ENCODE measurements at places on chromosomes 12 and 14.

DNA sequence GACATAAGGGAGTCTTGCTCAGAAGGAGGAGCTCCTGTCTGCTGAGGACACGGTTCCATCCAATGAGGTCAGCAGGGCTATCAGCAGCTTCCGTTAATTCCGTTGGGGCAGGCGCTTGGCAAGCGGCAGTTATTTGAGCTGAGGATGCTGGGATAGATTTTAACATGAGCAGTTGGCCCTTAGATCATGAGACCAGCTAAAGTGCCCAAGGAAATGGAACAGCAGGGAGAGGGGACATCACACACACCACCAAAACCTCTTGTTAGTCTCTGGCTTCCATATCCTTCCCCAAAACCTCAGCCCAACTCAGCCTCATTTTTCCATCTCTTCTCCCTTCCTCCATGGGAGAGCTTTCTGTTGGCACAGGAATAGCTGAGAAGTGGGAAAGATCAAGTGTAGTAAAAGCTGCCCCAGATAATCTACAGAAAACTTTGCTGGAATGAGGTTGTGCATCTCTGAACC is 138.7 kb upstream of the PZP start:
- no peak for DNase-seq

GRCh38 chr14:70268760-70269159 is 80.0 kb upstream of the SLC8A3 start:
- no peak for DNase-seq

- no peak for DNase-seq
Observed at GRCh38 chr12:124613151-124613585, 45.8 kb upstream of the NCOR2 start.

GRCh38 chr12:123741937-123742572 is 20.0 kb upstream of the DNAH10 start:
- DNase-seq: no peak

- no peak for DNase-seq
Observed at GRCh38 chr14:92135269-92135668, 13.5 kb downstream of the CPSF2 start.

DNA sequence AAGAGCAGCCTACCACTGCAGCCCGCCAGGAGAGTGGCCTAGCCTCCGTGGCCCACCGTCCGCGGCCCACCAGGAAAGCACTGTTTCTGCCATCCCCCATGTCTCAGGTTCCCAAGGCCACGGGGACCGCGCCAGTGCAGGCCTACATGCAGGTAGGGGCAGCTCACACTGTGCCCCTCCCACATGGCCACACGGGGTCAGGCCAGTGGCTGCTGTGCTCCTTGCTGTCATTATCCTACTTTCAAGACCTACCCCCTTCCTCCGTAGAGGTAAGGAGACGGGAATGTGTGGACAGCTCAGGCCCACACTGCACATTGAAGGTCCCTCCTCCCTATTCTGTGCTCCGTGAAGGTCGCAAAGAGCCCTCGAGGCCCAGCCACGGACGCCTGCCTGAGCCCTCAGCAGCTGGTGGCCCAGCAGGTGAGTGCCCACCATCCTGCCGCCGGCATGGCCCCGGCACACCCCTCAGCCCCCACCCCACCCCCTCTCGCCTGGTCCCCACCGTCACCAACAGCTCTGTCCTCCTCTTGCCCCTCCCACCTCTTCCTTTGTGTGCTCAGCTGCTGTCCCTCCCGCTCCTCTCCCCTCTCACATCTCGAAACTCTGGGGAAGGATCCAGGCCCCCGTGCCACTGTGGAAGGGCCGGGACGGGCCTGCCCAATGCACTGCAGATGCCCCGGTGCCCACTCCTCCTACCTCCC is 10.0 kb downstream of the DDX51 start:
- no peak for DNase-seq

DNA sequence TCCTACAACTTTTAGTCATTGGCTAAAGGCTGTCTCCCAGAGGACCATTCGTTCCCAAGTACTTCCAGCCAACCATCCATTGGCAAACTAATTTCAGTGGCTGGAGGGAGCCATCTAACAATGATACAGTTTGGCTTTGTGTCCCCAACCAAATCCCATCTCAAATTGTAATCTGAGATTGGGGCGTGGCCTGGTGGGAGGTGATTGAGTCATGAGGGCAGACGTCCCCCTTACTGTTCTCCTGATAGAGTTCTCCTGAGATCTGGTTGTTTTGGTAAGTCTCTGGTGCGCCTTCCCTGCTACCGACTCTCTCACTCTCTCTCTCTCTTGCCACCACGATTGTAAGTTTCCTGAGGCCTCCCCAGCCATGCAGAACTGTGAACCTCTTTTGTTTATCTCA is 99.7 kb upstream of the FUT8 start:
- no peak for DNase-seq

- peak; percentile 15 for DNase-seq
Observed at GRCh38 chr12:99111600-99111999, 466.5 kb downstream of the APAF1 start.

GRCh38 chr14:69972755-69973154 is 93.5 kb downstream of the SMOC1 start:
- no peak for DNase-seq

GRCh38 chr12:49585477-49586459 is 17.8 kb upstream of the MCRS1 start:
- no peak for DNase-seq

- no peak for DNase-seq
Observed at GRCh38 chr14:83085725-83086124, 1552.1 kb upstream of the SEL1L start.

DNA sequence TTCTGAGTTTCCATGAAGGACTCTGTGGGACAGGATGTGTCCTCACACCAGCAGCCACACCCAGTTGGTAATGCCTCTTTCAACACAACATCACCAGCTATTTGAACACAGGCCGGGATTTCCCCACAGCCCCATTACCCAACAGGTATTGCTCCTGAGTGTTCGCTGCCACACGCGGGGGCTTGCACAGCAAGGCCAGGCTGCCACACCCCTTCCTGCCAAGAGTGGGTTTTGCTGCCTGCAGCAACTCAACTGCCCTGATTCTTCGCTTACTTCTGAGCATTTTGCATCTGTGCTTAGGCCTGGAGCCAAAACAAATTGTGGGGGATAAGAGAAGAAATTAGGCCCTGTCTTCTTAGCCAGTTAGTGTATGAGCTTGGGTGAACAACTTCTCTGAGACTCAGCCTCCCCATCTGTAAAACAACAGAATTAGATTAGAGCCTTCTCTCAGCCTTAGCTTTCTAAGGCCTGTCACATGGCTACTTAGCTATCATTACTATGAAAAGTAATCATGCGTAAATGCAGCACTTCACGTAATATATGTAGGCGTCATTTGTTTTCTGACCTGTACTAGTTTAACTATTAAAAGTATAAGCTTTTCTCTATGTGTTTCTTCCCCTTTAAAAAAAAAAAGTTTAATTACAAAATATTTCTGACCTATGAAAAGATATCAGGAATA is 20.0 kb downstream of the CKAP4 start:
- DNase-seq: no peak

DNA sequence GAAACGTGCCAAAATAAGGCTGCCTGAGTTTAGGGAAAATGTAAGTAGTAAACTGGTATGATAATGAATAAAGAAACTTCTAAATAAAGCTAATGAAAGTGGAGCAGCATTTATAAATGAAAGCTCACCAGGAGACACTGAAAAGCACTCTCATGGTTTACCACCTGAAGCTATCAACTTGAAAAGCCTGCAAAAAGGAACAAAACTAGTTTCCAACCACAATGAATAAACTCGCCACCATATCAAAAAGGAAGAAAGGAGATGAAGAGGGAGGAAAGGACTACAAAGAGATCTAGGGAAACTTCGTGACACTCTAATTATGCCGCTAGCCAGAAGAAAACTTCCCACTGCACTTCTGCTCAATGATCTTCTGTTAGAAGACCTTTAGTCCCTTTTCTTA is 66.7 kb downstream of the MED13L start:
- DNase-seq: no peak

DNA sequence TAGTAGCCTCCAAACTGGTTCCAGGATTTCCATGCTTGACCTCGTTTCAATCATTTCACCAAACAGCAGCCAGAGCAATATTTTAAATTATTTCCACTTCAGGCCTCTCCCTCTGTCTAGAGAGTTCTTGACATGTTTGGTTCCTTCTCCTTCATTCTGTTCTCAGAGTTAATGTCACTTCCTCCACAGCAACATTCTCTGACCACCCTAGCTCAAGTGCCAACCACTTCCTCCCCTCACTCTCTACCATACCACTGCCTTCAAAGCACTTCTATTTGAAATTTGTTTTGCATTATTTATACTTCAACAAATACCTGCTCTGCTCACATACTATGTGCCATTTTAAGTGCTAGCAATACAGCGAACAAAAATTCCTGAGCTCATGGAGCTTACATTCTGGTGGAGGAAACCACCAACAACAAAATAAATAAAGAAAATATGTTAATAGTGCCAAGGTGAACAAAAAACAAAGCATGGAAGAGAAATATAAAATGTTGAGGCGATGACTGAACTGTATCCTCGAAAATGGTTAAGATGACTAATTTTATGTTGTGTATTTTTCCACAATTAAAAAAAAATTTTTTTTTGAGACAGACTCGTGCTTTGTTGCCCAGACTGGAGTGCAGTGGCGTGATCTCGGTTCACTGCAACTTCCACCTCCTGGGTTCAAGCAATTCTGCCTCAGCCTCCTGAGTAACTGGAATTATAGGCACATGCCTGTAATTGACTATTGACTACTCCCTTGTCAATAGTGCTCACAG is 17.3 kb downstream of the BAZ1A start:
- no peak for DNase-seq

DNA sequence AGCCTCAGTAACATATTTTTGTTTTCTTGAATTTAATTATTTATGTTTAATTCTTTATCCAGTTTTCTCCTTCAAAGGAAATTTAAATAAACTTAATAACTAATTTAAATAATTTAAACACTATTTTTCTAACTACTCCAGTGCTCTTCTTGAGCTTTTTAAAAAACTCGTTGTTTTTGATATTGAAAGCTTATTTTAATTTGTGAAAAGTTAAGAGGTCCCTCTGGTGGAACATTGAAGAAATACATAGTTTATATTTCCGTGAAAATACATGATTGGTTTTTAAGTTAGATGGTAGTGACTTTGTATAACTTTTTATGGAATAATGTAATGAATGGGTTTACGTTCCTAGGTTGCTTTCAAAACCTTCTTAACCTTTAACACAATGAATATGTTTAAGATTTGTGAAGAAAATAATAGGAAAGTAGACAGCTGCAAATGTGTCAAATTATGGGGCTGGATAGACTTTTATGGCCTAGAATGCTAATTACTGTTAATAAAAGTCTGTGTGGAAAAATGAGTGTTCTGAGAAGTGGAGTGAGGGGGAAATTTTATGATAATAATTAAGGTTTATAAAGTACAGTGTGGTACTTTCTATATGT is 45.9 kb upstream of the MSRB3 start:
- DNase-seq: no peak

GRCh38 chr12:94941440-94941862 is 62.0 kb downstream of the NDUFA12 start:
- DNase-seq: no peak

- DNase-seq: no peak
Observed at GRCh38 chr14:105666420-105666819, 140.0 kb downstream of the TMEM121 start.

GRCh38 chr12:81866081-81866480 is 106.9 kb upstream of the PPFIA2 start:
- no peak for DNase-seq

DNA sequence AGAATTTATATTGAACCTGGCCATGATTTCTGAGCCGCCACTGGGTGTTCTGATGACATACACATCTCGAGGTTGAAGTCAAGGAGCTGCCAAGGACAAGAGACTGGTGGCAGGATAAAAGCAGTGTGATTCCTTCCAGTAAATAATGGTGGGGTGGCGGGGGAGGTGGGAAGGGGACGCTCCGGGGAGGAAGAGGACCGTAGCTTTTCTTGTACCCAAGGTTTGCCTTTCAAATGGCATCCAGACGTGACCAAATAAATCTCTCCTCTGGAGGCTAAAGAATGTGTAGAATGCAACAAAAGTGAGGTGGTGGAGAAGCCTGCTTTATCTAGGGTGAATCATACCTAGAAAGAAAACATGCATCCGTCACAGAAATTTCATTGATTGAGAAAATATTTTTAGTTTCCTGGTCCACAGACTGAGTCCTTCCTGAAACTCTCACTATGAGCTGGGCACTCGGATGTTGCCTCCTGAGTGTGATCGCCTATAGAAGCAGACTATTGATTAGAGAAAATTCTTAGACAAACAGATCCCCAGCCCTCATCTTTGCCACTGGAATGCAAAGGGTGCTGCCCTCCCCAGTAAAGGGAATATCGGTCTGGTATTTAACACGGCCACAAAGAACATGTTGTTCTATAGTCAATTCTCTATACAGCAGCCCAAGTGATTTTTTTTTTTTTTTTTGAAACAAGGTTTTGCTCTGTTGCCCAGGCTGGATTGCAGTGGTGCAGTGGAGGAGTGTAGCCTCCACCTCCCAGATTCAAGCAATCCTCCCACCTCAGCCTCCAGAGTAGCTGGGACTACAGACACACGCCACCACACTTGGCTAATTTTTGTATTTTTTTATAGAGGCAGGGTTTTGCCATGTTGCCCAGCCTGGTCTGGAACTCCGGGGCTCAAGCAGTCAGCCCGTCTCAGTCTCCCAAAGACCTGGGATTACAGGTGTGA is 112.1 kb downstream of the DPF3 start:
- DNase-seq: no peak

DNA sequence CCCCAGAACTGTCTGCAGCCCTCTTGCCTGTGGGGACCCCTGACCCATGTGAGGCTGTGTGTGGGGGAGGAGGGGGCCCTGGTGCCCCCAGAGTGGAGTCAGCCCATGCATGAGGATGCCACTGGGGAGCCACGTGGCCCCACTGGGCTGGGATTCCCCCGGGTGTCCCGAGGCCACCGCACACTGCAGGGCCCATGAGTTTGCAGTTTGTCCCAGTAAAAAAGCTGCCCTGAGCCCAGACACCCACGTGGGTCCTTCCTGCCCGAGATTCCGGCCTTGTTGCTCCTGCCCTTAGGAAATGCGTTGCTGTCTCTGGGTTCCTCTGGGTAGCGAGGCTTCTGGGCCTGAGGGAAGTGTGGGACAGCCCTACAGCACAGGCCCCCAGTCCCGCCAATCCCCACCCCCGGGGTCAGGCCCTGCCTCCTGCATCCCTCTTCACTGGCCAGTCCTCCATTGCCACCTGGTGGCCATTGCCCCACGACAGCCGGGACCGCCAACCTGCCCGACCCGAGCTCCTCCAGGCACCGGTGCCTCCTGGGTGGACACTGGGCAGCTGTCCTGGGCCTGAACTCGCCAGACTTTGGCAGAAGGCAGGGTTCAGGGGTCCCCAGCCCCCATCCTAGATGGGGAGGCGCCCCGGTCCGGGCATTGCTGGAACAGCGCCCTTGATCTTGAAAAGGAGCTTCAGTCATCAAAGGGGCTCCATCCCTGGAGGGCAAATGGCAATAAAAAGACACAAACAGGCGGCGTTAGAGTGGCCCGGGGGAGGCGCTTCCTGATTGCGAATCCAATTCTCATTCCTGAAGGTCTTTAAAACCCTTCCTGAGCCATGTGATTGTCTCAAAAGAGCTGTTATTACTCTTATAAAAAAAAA is 15.6 kb upstream of the C14orf180 start:
- DNase-seq: peak; percentile 86

All from nephron progenitor cell (in vitro differentiated cells).